ENCODE measurements at places on chromosomes 3 and 15.

DNA sequence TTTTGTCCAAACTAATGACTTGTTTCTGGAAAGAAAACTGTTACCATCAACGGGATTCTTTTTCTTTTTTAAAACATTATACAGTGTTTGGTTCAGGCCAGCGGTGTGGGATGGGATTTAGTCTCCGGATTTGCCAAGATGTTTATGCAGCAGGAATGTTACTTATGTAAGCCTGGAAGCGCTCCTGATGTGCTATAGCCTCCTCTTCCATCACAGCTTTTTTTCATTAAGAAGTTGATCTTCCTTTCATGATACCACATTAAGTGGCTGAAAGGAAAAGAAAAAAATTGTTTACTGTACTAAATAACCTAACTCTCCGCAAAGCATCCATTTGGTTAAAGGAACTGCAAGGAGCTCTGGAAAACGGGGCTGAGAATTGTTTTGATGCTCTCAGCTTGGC is 120.5 kb upstream of the ALDH1A3 start:
- DNase-seq = no peak

DNA sequence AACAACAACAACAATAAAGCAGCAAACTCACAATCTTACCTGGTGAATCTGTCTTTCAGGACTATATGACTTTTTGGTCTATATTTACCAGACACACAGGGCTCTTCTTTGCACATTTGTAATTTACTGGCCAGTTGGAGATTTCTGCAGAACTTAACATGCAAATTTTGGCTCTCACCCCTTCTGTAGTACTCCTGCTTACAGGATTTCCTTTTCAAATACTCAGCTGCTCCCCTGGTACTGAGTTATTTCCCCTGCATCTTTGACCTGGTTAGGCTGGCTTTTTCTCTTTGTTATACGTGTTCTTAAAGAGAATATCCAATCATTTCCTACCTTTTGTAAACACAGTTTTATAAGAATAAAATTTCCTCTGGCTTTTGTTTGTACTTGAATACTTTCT is 228.0 kb downstream of the MBNL1 start:
- DNase-seq = no peak

DNA sequence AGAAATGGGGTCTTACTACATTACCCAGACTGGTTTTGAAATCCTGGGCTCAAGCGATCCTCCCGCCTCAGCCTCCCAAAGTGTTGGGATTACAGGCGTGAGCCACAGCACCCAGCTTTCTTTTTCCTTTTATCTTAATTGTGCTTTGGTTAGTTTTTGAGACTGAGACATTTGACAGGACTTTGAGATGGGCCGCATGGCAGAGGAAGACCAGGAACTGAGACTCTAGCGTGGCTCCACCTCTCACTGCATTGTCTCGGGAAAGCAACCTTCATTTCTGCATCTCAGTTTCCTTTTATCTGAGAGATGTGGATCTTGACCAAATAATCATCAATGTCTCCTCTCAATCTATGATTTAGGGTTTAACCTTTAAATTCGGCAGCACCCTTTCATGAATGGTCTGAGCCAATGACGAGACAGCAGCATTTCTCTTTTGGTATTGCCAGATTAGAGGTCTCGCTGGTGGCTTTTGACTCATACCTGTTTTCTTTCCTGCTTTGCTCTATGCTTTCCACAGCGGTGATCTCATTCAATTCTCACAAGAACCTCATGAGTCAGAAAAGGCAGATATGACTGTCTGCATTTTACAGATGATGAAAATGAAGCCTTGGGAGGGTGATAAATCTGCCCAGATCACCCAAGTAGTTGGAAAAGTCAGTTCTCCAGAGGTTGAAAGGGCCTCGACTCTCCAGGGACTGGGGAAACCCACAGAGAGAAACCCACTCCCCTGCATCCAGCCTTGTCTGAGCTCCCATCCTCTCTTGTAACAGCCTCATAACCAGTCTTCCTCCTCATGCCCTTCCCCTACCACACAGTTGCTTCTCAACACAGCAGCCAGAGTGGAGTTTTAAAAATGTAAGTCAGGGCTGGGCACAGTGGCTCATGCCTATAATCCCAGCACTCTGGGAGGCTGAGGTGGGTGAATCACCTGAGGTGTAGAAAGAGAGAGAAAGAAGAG is 84.8 kb upstream of the FOXB1 start:
- peak; percentile 83 for DNase-seq

DNA sequence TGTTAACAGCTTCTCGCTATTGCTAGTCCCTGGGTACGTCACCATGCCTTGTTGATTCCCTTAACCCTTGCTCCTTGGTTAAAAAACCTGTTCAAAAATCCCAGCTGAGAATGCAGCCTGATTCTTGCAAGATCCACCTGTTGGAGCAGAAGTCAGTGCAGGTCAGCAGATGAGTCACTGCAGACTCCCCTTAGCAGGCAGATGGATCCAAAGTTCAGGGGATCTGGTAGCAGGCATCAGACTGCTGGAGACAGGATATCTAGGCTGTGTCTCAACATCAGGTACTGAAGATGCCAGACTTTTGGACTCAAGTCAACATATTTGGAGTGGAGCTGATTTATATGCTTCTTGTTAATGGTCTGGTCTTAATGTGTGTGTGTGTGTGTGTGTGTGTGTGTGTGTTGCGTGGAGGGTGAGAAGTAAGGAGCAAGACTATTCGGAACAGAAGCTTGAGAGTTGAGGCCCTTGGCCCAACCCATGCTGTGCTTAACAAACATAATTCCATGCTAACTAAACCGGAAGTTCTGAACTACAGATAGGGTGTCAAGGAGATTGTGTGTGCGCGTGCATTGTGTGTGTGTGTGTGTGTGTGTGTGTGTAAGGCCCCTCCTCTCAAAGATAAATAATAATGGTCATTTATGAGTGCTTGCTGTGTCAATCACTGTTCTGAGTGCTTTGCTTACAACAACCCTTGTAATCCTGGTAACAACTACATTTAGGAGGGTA is 1.0 kb upstream of the C3orf52 start:
- no peak for DNase-seq

GRCh38 chr15:80977627-80978036 is 12.0 kb downstream of the MESD start:
- DNase-seq = no peak

- DNase-seq = no peak
Measured at GRCh38 chr3:142337994-142338393, 109.8 kb downstream of the XRN1 start.

- no peak for DNase-seq
Measured at GRCh38 chr3:36488077-36488789, 107.9 kb downstream of the STAC start.

DNA sequence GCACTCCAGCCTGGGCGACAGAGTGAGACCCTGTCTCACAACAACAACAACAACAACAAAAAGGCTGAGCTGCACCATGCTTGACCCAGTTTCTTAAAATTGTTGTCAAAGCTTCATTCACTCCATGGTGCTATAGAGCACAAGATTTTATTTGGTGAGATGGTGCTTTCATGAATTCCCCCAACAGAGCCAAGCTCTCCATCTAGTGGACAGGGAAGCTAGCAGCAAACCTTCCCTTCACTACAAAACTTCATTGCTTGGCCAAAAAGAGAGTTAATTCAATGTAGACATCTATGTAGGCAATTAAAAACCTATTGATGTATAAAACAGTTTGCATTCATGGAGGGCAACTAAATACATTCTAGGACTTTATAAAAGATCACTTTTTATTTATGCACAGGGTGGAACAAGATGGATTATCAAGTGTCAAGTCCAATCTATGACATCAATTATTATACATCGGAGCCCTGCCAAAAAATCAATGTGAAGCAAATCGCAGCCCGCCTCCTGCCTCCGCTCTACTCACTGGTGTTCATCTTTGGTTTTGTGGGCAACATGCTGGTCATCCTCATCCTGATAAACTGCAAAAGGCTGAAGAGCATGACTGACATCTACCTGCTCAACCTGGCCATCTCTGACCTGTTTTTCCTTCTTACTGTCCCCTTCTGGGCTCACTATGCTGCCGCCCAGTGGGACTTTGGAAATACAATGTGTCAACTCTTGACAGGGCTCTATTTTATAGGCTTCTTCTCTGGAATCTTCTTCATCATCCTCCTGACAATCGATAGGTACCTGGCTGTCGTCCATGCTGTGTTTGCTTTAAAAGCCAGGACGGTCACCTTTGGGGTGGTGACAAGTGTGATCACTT is 2.0 kb downstream of the CCR5 start:
- peak; percentile 47 for DNase-seq

DNA sequence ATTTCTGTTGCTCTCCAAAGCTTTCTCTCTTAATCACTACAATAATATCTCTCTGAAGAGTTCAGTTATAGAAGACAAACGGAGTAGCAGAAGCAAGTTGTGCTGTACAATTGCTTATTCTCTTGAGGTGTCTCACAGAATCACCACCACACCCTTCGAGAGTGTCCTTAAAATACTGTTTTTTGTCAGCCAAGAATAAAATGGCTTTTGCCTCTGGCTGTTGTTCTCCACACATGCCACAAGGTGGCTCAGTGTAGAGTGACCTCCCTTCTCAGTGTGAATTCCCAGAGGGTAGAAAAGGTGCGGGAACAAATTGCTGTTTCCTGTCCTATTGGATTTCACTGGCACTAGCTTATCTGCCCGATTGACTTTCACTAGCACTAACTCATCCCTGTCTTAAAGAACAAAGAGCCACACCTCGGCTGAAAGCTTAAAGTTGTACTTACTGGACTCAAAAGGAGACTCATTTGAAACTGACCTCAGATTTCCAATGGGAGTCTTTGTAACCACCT is 134.2 kb upstream of the SATB1 start:
- peak; percentile 45 for DNase-seq

DNA sequence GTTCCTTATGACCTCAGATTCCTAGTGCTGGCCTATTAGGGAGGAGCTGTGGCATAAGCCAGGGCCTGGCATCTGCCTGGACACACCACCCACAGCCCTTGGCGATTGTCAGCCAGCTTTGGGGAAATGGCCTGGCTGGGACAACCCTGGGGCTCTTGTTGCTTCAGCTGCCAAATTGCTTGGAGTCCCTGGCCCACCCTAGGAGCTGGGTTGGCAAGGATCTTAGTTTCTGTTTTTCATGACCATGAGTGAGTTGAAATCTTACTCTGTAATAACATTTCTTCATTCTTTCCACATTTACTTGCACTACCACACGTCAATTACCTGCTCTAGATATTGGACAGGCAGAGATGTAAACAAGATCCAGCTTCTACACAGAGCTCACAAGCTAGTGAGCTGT is 1.9 kb upstream of the MYZAP start:
- DNase-seq = no peak

DNA sequence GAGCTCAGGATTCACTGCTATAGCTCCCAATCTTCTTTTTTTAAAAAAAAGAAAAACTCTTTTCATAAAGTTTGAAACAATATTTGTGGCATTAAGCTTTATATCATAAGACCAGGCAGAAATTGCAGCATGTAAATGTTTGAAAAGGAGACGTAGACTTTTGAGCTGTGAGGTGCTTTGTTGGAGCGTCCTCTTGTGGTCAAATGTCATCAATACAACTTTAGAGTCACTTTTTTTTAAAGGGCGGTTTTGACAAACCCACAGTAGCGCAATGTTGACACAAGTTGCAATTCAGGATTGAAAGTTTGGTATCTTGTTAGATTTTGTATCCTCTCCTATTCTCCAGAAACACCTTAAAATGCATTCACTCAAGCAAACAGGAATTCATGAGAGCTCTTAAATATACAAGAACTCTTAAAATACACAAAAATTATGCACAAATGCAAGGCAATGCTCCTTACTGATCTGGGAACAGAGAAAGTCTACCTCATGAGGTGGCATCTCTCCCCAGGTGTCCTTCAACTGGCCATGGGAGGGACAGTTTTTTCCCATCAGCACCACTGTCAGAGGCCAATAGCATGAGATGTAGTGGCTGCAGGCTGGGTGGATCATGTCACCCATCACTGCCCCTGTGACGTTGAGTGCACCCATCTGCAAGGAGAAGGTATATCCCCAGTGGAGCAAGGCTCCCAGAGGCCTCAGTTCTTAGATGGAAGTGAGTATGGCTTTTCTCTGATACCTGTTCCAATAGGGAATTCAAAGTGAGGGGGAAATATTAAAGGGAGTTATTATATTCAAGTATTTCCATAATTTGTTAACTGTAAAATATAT is 70.7 kb downstream of the ANXA2 start:
- DNase-seq = peak; percentile 41

DNA sequence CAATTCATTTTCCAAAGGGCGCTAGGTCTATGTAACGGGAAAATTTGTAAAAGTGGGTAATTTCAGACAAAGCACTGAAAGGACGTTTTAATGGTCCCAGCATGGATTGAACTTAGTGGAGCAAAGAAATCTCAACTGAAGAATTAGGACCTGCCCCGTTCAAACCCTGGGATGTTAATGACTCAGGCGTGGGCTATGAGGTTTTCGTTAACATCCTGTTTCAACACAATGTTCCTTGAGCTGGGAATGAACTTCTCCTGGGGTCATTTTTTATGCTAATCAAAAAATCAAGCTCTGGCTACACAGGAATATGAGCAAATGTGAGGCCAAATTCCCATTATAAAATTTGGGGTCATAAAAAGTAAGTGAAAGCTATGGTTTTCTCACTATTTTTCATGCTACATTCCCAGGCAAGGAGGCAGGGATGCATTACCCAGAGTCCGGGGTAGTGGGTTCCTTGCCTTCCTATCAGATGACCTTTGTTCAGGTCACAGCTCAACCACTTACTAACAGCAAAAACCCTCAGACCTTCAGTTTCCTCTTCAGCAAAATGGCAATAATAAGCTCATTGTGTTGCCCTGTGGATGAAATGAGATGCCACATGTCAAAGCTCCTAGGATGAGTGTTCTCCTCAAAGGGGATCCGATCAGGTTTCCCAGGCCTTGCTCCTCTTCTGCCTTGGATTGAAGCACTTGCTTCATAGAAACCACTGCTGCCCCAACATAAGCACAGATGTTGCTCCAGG is 271.4 kb downstream of the ARRDC4 start:
- DNase-seq = peak; percentile 41

GRCh38 chr3:87495938-87496337 is 219.6 kb upstream of the POU1F1 start:
- no peak for DNase-seq

GRCh38 chr3:155727836-155728235 is 17.0 kb downstream of the PLCH1 start:
- no peak for DNase-seq

- DNase-seq = no peak
Measured at GRCh38 chr3:196624067-196624790, 15.3 kb upstream of the NRROS start.

- no peak for DNase-seq
Measured at GRCh38 chr3:175477651-175478224, 618.6 kb downstream of the NAALADL2 start.

GRCh38 chr3:38647217-38647970 is 2.1 kb downstream of the SCN5A start:
- no peak for DNase-seq

DNA sequence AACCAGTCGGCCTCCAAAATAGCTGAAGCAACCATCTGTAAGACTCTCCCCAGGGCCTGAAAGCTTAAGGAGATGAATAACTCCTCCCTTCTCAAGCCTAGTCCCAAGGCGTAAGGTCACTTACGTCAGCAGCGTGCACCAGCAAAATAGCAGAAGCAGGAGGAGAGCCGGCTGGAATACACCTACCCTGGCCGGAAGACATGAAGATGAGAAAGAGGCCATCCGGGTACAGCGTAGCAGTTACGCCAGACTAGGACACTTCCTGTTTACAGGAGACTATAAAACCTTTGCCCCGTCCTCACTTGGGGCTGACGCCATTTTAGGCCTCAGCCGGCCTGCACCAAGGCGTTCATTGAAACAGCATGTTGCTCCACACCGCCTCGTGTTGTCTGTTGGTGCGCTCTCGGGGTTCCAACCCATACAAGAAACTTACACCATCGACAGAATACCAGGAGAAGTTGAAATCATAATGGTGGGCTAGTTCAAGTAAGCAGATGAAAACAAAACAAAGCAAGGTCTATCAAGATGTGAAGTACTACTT is 2.5 kb downstream of the CFAP92 start:
- no peak for DNase-seq

GRCh38 chr15:54789376-54789775 is 407.4 kb downstream of the RSL24D1 start:
- no peak for DNase-seq

Data from urothelium cell line (cell line).